ENCODE measurements at places on chromosomes 4 and X.

GRCh38 chr4:8696369-8697127 lies 104.0 kb downstream of the CPZ start:
- DNase-seq, result no peak

DNA sequence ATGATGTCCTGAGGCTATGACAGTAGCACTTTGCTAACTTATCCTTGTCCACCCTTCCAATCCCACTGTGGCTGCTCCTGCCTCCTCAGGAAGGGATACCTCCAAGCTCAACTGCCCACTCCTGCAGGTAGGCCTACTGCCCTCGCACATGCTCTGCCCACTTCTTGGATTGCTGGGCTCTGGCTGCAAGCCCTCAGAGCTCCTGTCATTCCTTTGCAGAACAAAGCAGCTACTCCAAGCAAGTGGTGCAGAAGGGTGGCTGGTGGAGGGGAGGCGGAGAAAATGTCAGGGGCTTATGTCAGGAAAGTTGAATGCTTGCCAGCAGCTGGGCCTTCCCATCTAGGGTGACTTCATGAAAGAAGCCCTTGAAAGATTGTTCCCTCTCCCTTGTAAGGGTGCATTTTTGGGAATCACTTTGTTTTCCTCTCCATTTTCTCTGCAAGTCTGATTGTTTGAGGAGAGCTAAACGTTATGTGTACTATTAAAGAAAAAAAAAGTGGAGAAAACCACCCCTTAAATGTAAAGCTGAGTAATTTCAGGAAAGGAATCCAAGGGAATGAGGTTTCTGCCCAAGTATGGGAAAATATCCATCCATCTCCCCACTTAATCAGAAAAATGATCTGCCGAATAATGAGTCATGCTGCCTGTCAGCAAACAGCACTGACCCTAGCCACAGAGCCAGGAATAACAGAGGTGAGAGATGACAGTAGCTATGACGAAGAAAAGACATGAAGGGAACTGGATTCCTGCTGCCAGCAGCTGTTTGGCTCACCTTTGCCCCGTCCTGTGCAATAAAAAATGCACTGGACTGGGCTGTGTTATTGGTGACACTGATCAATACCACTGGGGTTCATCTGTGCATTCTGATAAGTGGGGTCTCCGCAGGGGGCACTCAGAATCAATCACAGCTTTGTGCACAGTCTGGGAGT lies 102.0 kb downstream of the RTL5 start:
- no peak for DNase-seq

- DNase-seq, result no peak
Measured at GRCh38 chr4:117700111-117700892, 334.0 kb upstream of the NDST3 start.

GRCh38 chr4:90126805-90127204 lies 389 bp upstream of the CCSER1 start:
- DNase-seq, result no peak

DNA sequence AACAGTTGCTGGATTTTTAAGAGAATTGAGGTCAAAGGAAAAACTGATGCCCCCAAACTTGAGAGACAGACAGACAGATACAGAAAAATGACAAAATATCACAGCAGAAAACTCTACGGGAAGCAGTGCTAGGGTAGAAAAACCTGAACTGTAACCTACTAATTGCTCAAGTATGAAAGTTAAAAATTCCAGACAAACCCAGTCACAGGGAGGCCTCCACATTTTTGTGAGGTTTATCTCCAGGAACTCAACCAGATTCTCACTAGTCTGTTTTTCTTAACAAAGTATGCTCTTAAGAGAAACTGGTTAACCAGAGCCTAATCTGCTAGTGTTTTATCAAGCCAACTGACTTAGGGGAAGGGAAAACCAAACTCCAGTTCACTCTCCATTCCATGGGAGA lies 19.9 kb upstream of the PPP3CA start:
- no peak for DNase-seq

GRCh38 chrX:3504916-3505315 lies 158.5 kb upstream of the MXRA5 start:
- no peak for DNase-seq

DNA sequence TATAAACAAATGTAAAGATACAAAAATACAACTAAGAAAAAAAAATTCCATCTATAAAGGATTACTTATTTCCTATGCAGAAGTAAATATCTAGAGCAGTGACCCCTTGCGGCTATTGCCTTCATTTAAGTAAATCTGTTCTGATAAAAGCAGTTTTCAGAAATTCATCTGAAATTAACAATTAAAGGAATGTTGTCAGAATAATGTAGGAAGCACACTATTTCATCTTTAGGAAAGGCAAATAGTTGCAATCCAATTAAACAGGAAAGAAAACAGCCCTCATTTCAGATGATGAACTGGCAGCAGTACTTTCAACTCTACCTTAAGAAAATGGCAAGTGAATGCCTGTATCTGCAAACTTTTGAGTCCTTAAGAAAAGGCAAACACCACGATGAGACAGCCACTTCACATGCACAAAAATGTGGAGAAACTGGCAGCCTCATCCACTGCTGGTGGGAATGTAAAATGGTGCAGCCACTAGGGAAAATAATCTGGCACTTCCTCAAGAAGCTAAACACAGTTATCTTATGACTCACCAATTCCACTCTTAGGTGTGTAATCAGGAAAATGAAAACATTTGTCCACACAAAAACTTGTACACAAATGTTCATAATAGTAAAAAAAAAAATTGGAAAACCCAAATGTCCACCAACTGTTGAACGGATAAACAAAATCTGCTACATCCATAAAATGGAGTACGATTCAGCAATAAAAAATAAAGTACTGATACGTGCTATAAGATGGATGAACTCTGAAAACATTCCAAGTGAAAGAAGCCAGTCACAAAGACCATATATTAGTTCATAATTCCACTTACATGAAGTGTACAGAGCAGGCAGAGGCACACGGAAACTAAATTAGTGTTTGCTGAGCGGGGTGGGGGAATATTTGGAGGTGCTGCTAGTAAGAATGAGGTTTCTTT lies 2.0 kb upstream of the THAP9 start:
- no peak for DNase-seq

Measured in bone marrow (tissue), 2 donors.